ENCODE measurements at places on chromosomes 12 and 14.

- no peak for DNase-seq
Observed at GRCh38 chr12:59733200-59733599, 137.4 kb downstream of the SLC16A7 start.

- no peak for DNase-seq
Observed at GRCh38 chr14:53786045-53786444, 170.6 kb downstream of the BMP4 start.

- no peak for DNase-seq
Observed at GRCh38 chr14:60789656-60790055, 55.1 kb downstream of the MNAT1 start.

DNA sequence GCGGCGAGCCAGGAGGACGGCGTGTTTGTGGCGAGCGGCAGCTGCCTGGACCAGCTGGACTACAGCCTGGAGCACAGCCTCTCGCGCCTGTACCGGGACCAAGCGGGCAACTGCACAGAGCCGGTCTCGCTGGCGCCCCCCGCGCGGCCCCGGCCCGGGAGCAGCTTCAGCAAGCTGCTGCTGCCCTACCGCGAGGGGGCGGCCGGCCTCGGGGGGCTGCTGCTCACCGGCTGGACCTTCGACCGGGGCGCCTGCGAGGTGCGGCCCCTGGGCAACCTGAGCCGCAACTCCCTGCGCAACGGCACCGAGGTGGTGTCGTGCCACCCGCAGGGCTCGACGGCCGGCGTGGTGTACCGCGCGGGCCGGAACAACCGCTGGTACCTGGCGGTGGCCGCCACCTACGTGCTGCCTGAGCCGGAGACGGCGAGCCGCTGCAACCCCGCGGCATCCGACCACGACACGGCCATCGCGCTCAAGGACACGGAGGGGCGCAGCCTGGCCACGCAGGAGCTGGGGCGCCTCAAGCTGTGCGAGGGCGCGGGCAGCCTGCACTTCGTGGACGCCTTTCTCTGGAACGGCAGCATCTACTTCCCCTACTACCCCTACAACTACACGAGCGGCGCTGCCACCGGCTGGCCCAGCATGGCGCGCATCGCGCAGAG, 873 bp downstream of the PLXNC1 start:
- no peak for DNase-seq

GRCh38 chr12:27291862-27292261, 40.8 kb upstream of the BMAL2 start:
- no peak for DNase-seq

GRCh38 chr14:92277031-92277430, 45.9 kb upstream of the SLC24A4 start:
- no peak for DNase-seq

DNA sequence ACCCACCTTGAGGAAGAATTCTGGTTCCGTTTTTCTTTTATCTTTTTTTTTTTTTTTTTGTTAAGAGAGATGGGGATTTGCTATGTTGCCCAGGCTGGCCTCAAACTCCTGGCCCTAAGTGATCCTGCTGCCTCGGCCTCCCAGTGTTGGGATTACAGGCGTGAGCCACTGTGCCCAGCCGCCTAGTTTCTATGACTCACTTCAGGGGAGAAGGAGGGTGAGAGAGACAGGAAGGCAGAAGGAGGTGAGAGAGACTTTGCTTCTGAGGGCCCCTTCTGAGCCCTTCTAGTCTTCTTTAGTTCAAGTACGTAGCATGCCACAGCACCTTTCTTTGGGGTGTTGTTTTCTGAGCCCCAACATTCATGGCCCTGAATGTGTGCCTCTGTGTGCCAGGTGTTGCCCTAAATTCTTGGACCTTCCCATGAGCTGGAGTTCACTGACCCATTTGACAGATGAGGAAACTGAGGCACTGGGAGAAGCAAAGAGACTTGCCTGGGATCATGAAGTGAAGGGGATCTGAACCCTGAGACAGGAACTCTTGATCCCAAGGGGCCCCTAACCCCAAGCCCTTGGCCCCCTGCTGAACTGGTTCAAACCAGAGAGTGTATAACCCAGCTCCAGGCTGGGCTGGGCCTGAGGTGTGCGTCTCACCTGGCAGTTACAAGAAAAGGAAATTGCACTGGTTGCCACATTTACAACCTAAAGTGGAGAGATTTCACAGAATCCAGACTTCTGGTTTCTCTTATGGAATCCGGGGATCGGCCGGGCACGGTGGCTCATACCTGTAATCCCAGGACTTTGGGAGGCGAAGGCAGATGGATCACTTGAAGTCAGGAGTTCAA, 20.8 kb downstream of the SH2B3 start:
- no peak for DNase-seq

DNA sequence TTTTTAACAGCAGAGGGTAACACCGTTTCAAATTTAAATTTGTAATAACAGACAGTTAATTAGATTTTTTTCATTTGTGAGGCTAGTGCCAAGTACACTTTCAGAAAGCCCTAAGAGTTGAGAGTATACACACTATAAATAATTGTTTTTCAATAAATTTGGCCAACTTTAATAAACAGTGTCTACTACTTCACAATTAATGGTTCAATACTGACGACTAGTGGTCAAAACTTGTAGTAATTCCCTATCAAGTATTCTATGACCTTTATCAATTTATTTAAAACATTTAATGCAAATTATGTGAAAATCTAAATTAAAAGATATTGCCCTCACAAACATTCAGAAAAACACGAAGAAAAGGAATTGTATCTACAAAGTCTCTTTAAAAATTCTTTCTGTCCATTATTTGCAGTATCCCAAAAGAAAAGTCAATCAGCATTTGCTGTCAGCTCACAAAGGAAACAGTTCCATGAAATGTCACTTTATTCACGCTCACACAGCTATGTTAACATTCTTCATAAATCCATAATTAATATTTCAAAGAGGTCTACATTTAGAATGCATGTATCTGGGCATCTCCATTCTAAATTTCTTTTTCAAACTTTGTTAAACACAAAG, 91.2 kb downstream of the CEP128 start:
- DNase-seq = peak; percentile 18

GRCh38 chr14:93035917-93036651, 79.6 kb downstream of the ITPK1 start:
- DNase-seq = no peak

- DNase-seq = no peak
Observed at GRCh38 chr14:93787465-93788292, 606 bp downstream of the PRIMA1 start.

DNA sequence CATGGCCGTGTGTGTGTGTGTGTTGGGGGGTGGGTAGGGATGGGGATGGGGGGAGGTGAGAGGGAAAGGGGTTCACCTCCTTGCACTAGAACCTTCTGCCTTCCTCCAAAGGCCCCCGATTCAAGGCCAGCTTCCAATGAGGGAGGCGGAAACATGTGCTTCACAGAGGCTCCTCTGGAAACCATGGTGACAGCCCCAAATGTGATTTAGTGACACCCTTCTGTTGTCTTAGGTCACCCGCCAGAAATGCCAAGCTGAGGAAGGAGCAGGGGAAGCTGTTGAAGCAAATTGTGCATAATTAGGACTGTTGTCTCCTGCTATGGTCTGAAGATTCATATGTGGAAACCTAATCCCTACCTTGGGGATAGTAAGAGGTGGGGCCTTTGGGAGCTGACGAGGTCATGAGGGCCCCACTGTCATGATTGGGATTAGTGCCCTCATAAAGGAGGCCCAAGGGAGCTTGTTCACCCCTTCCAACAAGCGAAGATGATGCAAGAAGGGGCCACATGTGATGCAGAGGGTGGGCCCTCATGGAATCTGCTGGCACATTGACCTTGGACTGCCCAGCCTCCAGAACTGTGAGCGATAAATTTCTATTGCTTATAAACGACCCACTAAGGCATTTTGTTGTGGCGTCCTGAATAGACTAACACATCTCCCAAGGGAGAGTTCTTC, 95.2 kb downstream of the AACS start:
- DNase-seq = no peak

- no peak for DNase-seq
Observed at GRCh38 chr12:87796961-87797516, 232.2 kb downstream of the C12orf50 start.

DNA sequence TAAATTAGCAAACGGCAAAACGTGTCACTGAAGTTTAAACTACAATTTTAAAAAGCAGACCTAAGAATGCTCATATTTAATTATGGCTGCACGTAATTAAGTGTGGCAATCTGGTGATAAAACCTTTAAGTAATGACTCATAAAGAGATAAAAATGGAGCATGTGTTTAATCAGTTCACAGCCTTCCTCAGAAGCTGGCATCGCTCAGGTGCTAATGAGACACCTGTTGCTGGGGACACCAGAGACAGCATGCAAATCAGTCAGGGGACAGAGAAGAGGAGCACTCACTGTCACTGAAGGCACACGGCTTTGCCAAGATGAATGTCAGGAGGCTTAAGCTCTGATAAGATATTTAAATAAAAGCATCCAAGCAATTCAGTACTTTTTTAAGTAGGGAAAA, 840.3 kb downstream of the GALC start:
- DNase-seq = no peak

DNA sequence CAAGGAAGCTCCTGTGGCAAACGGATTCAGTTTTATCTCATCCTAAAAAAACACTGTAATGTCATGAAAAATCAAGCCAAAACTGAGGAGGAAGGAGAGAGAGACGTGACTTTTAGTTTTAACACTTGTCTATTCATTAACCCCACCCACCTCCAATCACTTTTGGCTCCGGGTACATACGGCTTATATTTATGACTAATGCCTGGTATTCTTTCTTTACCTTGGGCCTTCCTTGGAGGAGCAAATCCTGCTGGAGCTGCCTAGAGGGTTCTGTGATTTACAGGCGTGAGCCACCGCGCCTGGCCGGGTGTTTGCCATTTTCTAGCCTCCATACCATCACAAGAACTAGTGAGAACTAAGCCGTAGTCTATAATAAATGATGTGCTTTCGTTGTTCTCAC, 60.8 kb upstream of the RTRAF start:
- DNase-seq = no peak

- DNase-seq = no peak
Observed at GRCh38 chr14:25007832-25008231, 42.1 kb downstream of the STXBP6 start.

GRCh38 chr14:83071888-83072501, 1538.3 kb upstream of the SEL1L start:
- DNase-seq = no peak

DNA sequence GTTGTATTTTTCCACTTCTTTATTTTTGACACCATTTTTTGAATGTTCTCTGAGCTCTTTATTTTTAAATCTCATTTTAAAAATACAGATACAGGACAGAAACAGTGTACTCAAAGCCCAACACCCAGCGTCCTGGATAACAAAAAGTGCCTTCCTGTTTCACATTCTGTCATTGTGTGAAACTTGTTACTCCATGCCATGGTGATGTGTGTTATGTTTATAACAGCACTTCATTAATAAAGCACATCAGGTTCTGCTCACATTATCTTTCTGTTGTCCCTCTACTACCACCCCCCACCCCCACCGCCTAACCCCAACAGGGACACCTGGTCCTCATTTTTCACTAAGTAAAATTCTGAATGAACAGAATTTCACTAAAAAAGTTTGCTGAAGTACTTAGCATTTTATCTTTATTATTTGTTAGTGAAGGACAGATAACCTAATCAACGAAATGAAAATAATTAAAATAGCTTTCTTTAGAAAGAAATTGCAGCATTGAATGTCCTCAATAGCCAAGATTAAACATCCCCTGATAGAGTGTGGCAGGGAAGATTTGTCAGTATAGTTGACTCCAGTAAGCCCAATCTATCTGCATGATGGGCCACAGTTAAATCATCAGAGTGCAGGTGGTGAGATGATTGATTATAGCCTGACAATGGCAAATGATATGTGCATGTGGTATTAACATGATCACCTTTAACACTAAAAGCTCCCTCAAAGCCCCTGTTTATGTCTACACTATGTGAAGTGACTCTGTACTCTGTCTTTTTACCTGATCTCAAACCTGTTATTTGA, 153.9 kb downstream of the ACSS3 start:
- DNase-seq = no peak

- no peak for DNase-seq
Observed at GRCh38 chr14:79248771-79249170, 962.5 kb downstream of the DIO2 start.

GRCh38 chr12:76883151-76883550, 4.3 kb upstream of the CSRP2 start:
- DNase-seq = no peak

DNA sequence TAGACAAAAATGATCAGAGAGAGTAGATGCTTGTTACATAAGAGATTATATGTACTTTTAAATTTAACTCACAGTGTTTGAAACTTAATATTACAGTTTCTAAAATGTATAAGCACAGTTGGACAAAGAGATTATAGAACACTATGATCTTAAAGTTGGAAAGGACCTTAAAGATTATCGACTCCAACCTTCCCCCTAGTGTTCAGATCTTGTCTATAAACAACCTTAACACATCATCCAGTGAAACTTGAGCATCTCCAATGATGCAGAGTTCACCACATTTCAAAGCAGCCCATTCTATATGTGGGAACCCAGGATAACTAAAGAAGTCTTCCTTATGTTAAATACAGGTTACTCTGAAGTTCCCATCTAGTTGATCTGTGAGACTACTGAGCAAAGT, 480.8 kb downstream of the RMST start:
- DNase-seq = no peak

DNA sequence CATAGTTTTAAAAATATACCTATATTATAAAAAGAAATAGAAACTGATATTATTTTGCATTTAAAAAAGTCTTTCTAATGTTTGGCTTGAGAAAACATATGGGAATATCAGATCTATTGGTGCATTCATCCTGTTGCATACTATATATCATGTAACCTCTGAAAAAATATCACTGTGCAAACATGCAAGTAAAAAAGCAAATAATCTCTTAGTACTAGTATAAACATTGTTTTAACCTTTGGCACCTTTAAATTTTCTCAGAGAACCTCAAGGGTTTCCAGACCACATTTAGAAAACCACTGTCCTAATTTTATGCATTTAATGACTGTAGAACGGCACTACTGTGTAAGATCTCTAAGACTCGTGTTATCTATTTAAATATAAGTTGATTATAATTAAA, 416.8 kb downstream of the LRFN5 start:
- DNase-seq = no peak

DNA sequence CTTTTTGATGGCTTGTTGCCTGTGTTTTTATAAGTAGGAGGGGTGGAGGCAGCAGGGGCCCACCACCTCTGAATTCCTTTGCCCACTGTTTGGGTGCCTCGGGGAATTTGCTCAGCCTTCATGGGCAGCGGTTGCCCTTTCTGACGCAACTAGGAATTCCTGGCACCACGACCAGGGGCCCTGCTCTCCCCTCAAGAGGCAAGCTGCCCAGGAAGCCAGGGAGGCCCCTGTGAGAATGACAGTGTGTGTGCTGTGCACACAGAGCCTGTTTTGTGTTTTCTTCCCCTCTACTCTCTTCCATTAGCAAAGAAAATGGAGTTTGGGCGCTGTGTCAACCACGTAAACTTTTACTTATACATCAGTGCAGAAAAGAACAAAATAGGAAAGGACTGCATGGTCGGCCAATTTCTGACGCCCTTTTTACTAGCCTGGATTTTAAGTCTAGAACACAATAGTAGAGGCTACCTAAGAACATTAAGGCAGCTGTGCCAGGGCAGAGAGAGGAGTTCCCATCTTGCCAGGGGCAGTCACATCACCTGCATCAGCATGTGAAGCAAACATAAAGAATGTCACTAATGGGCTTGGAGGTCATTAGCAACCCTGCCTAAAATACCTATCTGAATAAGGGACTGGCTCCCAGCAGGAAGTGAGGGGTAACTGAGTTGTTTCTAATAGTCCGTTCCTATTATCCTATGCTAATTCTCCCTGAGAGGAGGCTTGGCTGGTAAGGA, 17.9 kb upstream of the PTGR2 start:
- DNase-seq = peak; percentile 49

GRCh38 chr14:39339003-39339402, 93.2 kb downstream of the FBXO33 start:
- DNase-seq = no peak

GRCh38 chr12:2479851-2480535, 314.8 kb upstream of the FKBP4 start:
- DNase-seq = no peak
